Naive thymus-derived CD4-positive, alpha-beta T cell (primary cell): ENCODE measurements at places on chromosomes 16 and 17.

DNA sequence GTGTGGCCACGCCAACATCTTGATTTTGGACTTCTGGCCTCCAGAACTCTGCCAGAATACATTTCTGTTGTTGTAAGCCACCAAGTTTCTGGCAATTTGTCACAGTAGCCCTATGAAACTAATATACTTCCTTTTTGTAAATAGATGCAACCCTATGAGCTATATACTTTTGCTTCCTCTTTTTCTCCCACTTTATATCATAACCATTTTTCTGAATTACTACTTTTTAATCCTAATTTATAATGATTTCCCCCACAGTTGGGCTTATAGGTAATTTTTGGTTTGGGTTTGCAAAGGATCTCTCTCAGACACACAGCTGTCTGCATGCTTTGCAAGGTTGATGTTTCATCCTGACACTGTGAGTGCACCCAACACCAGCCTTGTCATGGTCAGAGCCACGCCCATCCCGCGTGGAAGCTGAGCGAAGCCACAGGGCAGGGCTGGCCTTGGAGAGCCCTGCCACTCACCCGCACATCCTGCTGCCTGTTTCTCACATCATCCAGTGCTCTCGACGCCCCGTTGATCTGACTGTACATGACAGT lies 5.8 kb downstream of the TRIM25 start:
- no peak for DNase-seq

- DNase-seq = no peak
These were observed 22.1 kb downstream of the NUBP1 start for GRCh38 chr16:10765772-10766171.

DNA sequence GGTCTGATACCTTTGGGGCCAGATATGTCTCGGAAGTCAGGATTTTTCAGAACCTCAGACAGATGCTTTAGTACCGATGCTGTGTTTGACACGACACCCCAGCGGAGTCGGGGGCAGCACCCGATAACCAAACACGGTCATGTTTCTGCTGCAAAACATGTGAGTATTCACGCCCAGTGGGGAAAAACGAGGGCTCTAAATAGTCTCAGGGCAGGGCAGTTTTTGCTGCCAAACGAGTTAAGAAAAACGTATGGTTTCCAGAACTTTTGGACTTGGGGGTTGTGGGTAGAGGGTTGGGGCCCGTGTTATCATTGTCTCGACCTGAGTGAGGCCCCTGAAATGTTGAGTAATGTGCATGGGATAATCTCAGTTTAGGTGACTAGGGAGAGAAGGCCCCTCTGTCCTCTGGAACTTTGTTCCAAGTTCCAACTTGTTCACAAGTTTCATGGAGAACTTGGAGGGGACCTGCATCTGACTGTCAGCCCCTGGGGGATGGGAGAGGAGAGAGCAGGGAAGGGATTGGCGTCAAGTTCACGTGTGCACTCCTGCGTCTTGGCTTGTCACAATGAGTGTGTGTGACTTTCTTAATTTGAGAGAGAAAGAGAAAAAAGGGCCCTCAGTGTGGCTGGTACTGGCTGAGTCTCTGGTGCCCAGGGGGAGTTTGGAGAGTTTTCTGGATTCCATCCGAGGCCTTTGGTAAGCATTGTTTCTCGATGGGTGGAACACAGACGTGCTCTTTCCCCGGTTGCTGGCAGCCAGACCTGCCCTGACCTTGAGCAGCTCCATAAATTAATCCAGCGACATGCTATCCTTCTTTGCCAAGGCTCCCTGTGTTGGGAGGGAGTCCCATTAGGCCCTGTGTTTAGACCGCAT lies 83.9 kb upstream of the CIBAR2 start:
- DNase-seq = no peak

- no peak for DNase-seq
These were observed 2.9 kb upstream of the MT1M start for GRCh38 chr16:56629531-56629930.

- DNase-seq = peak; percentile 32
These were observed 1.2 kb downstream of the USP7 start for GRCh38 chr16:8962393-8963009.

- DNase-seq = no peak
These were observed 64.1 kb downstream of the PLCG2 start for GRCh38 chr16:81843243-81843582.

DNA sequence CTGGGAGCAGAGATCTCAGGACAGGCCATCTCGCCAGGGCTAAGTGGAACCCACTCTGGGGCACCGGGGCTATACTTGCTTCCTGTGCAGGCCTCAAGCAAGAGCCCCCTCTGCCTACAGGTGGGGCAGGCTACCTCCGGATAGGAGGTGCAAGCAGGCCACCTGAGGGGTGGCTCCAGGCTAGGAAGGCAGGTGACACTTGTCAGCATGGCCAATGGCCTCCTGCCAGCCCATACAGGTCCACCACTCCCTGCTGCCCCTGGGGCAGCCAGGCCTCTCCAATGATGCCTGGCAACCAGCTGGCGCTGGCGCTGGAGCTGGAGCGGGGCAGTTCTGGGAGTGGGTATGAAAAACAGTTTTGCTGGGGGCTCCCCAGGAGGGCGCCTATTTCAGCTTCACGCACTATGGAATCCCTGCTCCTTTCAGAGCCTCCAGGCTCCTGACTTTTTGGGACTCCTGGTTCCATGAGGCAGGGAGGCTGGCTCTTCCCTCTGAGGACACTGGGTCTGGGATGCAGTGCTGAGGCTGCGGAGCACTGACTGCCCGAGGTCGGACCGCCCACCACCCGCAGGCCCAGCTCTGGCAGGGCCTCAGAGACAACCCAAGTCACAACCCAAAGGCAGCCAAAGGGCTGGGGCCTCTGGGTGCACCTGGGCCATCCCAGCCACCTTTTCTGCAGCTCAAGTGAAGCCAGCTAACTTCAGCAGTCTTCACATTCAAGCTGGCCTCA lies 8.4 kb upstream of the SREBF1 start:
- DNase-seq = no peak

GRCh38 chr17:34375426-34375997 lies 12.5 kb upstream of the CCL1 start:
- DNase-seq = no peak

DNA sequence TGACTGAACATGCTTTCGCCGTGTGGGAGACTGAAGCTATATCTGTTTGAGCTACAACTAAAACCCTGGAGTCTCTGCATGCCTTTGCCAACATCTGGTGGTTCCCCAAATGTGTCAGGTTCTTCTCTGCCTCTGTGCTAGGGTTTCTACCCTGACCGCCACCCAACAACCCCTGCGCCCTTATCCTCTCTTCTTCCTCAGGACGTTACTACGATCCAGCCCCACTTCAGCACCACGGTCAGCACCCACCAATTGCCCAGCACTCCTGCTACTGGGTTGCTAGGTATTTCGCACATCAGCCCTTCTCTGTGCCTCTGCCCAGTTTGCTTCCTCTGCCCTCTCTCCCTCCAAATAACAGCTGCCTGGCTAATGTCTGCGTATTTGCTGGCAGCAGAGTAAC lies 106.3 kb upstream of the HSBP1 start:
- no peak for DNase-seq
